ENCODE measurements at places on chromosomes 7 and 10.

DNA sequence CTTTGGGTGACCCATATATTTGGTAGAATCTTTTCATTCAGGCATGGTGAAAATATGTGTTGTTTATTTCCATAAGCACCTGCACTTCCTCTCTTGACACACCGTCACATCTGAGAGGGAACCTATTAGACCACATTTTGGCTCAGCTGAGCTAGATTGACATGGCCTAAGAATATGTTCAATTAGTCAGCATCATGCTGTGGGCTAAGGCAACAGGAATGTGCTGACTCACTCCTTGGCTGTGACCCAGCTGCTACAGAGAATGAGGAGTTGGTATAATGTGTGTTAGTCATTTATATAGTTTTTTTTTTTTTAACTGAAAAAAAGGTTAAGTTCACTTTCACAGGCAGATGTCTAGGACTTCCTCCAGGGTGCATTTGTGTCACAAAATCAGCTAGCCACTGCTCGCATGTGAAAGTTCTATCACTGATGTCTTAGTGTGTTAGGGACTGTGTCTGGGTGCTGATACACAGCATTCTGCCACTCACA, 180.6 kb downstream of the SEMA3E start:
- no peak for DNase-seq

DNA sequence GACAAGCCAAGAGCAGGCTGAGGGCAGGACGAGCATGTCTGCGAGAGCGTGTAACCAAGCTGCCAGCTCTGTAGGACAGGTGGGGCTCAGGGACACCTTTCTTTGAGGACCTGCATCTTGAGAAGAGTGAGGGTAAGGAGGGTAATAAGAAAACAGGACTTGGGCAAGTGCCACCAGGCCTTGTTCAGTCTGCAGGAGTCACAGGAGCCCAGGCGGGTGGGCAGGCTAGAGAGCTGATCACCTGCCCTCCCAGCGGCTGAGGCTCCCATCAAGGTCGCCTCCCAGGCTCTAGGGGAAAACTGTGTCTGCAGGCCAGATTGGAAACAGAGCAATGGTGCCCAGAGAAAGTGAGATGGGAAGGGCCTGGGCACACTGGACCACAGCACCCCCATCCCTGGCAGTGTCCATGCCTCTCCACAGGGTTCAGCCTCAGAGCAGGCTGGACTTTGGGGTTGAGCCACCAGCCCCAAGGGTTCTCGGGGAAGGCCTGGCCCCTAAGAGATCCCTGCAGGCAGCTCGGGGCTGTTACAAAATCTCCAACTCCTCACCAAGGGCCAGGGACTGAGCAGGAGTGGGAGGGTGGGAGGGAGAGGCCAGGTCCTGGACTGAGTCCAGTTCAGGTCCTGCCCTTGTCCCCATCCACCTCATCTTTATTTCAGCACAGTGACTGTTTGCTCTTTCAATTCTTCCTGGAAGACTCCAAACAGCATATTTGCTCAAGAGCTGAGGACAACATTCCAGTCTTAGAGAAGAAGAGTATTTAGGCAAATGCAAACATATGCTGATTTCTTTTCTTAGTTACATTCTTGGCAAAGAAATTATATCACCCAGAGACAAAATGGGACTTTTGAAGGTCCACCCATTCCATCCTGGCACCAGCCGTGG, 161.9 kb downstream of the GRID1 start:
- DNase-seq, result no peak

DNA sequence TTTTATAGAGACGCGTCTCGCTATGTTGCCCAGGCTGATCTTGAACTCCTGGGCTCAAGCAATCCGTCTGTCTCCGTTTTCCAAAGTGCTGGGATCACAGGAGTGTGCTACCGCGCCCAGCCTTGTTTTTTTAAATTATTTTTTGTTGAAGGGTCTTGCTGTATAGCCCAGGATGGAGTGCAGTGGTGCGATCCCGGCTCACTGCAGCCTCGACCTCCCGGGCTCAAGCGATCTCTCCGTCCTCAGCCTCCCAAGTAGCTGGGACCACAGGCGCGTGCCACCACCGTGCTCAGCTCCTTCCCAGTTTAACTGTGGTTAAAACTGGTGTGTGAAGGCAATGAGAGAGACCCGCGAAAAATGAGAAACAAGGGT, 11.0 kb upstream of the HNRNPF start:
- no peak for DNase-seq

GRCh38 chr10:17220652-17221100, 7.4 kb upstream of the VIM start:
- no peak for DNase-seq

GRCh38 chr7:29882481-29882880, 76.2 kb downstream of the WIPF3 start:
- DNase-seq, result no peak

GRCh38 chr7:133477791-133478190, 224.9 kb downstream of the EXOC4 start:
- DNase-seq, result no peak

GRCh38 chr7:138538518-138538917, 78.5 kb downstream of the TRIM24 start:
- DNase-seq, result no peak

DNA sequence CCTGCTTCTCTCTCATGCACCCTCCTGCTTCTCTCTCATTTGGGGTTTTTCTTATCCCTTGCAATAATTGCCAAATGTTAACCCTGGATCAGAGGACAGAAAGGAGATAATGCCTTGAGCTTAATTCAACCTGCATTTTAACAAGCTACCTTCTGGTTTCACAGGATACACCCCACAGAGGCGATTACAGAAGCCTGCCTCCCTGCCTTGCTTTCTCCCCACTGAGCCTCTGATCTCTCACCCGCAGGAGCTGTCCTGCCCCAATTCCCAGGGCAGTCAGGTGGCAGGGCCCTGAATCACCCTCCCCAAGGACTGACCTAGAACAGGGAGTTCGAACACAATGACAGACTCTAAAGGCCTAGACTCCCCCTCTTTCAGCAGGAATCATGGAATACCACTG, 959.5 kb downstream of the GRID1 start:
- DNase-seq, result no peak

DNA sequence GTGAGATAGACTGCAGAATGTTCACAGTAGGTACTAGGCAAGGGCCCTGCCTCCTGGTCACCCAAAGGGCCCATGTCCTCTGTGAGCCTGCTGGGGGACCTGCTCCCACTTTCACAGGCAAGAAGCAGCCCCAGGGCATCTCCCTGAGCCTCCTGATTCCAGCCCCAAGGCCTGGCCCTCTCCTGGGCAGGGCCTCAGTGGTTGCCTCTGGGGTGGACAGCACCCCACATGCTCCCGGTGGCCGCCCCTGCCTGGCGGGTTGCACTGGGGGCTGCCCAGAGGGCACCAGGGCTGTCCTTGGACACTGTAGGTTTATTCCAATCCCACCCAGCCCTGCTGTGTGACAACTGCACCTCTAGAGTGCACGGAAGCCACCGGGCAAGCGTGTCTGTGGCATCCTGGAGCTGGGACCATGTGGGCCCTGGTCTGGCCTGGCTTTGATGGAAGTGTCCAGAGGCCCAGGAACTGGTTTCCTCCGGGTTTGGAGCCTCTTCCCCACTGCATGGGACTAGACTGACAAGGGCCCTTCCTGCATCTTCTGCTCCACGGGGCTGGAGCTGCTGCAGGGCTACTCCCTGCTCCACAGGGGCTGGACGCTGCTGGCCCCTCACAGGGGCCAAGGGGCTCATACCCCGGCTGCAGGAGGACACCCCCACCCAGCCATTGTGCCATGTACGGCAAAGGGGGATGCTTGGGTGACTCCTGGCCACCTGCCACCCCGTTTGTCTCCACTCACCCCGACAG, 25.0 kb upstream of the SYCE1 start:
- no peak for DNase-seq

GRCh38 chr10:101485681-101486554, 102.1 kb downstream of the POLL start:
- no peak for DNase-seq

DNA sequence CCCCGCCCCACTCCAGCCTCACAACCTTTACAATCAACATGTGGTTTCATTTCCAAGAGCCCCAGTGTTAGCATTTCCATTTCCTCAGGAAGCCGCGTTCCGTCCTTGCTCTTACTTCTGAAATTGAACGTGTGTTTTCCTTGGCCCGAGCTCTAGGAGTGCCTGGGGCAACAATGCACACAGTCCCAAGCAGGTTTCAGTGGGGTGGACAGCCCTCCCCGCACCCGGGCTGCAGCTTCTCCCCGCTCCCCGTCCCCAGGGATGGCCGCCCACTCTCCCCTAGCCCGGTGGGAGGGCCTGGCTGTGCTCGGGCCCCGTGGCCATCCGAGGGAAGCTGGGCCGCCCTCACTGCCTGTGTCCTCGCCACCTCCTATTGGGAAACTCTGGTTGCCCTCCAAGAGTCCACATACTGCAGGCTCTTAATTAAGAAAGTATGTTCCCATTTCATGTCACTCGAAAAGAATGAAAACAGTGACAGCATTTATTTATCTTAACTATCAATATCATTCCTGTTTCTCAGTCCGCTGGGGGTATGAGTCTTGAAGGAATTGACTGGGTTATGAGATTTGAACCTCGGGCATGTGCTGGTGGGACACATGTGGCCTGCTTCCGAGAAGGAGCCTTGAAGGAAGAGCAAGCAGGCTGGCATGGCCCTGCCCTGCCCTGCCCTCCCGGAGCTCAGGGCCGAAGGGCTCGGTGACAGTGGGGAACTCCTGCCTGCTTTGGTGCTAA, 163.8 kb downstream of the GRK5 start:
- DNase-seq, result no peak

DNA sequence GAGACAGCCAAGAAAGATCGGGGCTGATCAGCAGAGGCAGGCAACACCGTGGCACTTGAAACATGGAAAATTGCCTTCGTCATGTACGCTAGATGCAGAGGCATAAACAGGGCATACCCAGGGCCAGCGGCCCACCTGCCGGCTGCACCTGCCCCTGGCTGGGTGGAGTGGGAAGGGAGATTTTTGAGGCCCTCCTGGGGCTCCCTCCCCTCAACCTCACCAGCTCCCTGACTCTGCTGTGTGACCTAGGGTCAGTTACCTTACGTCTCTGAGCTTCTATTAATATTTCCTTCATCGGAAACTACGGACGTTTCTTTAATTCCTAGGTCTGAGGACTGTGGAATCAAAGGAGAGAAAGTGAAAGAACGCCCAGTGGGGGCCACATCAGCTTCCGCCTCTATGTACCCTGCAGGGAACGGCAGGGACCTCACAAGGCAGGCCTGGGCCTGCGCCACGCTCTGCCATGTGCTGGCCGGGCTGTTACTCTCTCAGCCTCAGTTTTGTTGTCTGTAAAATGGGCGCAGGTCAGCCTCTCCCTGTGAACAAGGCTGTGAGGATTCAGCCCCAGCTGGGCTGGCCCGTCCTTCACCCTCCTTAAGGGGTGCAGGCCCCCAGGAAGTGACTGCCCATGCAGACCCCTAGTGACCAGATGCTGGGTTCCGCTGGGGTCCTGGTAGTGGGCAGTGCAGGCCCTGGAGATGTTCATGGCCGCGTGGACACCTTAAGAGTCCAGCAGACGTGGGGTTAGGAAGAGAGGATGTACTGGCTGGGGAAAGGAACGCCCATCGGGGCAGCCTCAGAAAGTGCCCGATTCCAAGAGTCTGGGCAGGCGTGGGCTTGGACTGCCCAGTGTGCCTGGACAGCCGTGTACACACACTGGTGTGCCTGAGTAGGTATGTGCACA, 22.7 kb downstream of the ELFN1 start:
- no peak for DNase-seq

- no peak for DNase-seq
Measured at GRCh38 chr10:48266528-48266927, 8.0 kb downstream of the FRMPD2 start.

DNA sequence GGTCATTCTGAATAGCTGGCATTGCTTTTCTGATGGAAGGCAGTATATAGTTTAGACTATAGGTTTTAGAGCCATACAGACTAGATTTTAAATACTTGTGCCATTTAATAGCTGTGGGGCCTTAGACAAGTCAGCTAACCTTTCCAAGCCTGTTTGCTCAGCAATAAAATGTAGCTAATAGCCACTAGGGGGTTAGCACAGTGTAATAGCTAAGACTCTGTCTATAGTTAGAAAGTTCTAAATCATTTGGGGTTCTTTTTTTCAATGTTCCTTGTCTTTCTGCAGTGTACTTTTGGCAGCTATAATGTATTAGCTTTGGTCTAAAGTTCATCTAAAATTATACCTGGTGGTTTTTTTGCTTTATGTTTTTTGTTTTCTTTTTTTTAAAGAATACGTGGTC, 7.5 kb upstream of the KIFBP start:
- no peak for DNase-seq

- DNase-seq, result no peak
Measured at GRCh38 chr7:130904031-130904757, 170.2 kb upstream of the KLF14 start.

DNA sequence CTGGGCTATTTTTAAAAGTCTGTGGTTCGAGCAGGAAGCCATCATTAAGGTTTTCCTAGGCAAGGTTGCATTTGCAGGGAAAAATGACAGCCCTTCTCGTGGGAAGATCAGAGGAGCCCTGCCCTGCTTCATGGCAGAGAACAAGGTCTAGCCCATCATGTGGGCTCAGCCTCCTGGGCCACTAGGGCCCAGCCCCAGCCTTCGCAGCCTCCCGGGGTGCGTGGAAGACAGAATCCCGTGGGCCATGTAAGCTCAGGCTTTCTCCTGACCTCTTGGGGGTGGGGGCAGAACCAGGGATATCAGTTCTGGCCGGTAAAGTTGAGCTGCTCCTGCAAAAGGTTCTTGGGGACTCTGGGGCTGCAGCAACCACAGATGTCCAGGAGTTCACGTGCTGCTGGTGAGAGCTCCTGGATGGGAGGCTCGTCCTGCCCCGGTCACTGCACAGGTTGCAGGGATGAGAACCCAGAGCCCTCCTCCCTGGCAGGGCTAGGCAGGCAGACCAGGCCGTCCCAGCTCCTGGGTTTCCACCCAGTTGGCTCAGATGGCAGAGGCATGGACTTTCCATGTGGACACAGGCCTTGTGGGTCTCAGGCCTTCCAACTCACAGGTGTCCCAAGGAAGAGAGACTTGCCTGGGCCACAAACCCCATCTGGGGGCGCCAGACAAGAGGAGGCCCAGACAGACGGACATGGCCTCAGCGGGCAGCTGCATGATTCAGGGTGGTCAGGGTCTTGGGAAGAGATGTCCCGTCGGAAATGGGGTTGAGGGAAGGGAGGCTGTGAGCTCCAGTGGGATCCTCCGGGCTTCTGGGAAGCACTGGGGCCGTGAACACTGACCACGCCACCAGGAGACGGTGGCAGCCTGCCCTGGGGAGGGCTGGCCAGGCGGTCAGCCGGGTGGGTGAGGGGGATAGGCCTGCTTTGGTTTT, 126.2 kb downstream of the NEURL1 start:
- DNase-seq, result no peak

GRCh38 chr7:142603870-142604448, 145.3 kb upstream of the PRSS1 start:
- peak; percentile 23 for DNase-seq

- no peak for DNase-seq
Measured at GRCh38 chr10:5393529-5393928, 11.1 kb downstream of the TUBAL3 start.

- no peak for DNase-seq
Measured at GRCh38 chr7:38492010-38492409, 139.2 kb downstream of the AMPH start.

DNA sequence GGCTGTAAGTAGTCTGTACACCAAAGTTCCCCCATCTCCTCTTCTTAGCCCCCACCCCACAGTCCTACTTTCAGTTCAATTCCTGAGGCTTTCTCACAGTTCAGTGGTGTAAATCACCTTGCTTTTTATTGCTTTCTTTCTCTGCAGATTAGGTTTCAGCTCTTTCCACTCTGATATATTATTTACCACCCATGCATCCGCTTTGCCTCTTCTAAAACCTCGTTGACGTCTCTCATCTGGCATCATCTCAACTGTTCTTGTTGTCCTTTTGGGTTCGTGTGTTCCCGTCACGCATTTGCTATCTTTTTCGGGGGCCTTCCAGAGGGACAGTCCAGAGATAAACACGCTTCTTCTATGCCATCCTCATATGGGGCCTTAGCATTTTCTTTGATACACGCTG, 597.9 kb upstream of the DPP6 start:
- no peak for DNase-seq

Measured in stimulated activated CD4-positive, alpha-beta T cell treated with anti-CD3 and anti-CD28 coated beads, TNF-alpha, amount 100 ng/mL, for 24 hours (primary cell).